ENCODE measurements at places on chromosomes 16 and 17. TPM values are rescaled to one million over a fixed set of nuclear protein-coding genes. Genes with fewer than 3 reads are reported as not detected.

CCDC78 gene
- 1.3 TPM for total RNA-seq

CX3CL1 gene
- total RNA-seq: 15.4 TPM

NAGS gene
- 11.7 TPM for total RNA-seq

KRT12 gene
- not detected for total RNA-seq

CES1 gene
- not detected for total RNA-seq

RHOT2 gene
- 53.2 TPM for total RNA-seq

RAPGEFL1 gene
- total RNA-seq: 2.2 TPM

Data from vein endothelial cell (primary cell).